ENCODE measurements at places on chromosomes 12 and 14.
A peak's percentile ranks its signal among the peaks of the same experiment; 100 is the strongest.

- no peak for DNase-seq
- no peaks in the 10 kb centered on the region for H3K4me1 ChIP-seq
- H3K4me3 ChIP-seq: no peak overlapping the region
Measured at GRCh38 chr14:101582294-101582693, 21.0 kb downstream of the DIO3 start.

- no peak overlapping the region for H3K27ac ChIP-seq
- DNase-seq: no peak
- H3K4me3 ChIP-seq: no peak overlapping the region
- peaks cover 15% of the 10 kb centered on the region for H3K4me1 ChIP-seq
Measured at GRCh38 chr14:60760644-60761364, 26.2 kb downstream of the MNAT1 start.

- DNase-seq: no peak
- H3K4me3 ChIP-seq: peak overlapping the region; percentile 69
- peaks cover 43% of the 10 kb centered on the region for H3K4me1 ChIP-seq
- no peaks in the 10 kb centered on the region for H3K27me3 ChIP-seq
- H3K36me3 ChIP-seq: no peaks in the 10 kb centered on the region
Measured at GRCh38 chr14:60250257-60251035, 1.4 kb downstream of the PPM1A start.

- no peaks in the 10 kb centered on the region for H3K4me1 ChIP-seq
- no peak for DNase-seq
- no peak overlapping the region for H3K4me3 ChIP-seq
- H3K36me3 ChIP-seq: no peaks in the 10 kb centered on the region
- no peaks in the 10 kb centered on the region for H3K27me3 ChIP-seq
- no peak overlapping the region for H3K27ac ChIP-seq
Measured at GRCh38 chr14:96863327-96863985, 66.3 kb downstream of the VRK1 start.

DNA sequence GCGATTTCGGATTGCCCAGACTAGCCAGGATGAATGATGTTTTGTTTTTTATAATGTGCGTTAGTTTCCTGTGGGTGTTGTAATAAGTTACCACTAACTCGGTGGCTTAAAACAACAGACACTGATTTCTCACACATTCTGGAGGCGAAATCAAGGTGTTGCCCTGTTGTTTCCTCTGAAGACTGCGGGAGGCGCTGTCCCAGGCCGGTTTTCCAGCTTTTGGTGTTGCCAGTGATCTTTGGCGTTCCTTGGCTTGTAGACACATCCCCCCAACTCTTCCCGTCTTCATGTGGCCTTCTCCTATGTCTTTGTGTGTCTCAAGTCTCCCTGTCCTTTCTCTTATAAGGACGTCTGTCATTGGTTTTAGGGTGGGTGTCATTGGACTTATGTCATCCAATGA lies 267.7 kb downstream of the AACS start:
- no peak for DNase-seq
- H3K4me3 ChIP-seq: no peak overlapping the region
- no peaks in the 10 kb centered on the region for H3K27me3 ChIP-seq
- H3K4me1 ChIP-seq: peaks cover 9% of the 10 kb centered on the region
- H3K27ac ChIP-seq: no peak overlapping the region
- H3K36me3 ChIP-seq: no peaks in the 10 kb centered on the region

GRCh38 chr12:28027328-28027727 lies 54.8 kb upstream of the PTHLH start:
- no peak for DNase-seq
- peaks cover 23% of the 10 kb centered on the region for H3K4me1 ChIP-seq
- no peaks in the 10 kb centered on the region for H3K27me3 ChIP-seq
- no peaks in the 10 kb centered on the region for H3K36me3 ChIP-seq
- no peak overlapping the region for H3K4me3 ChIP-seq
- H3K27ac ChIP-seq: no peak overlapping the region

DNA sequence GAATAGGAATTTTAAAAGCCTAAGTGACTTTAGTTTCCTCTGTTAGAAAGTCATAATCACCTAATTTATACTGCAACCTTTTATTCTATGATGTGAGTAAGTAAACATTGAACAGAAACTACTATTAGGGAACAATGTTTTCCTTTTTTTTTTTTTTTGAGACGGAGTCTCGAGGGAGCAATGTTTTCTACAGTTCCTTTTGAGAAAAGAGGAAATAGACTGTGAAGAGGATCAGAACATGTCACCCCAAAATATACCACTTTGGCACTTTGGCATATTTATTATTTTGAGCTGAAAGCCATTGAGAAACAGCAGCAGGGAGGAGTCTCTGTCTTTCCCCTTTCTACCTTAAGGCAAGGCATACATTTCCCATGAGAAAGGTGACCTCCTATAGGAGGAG lies 162.7 kb upstream of the CNOT2 start:
- DNase-seq: no peak
- no peak overlapping the region for H3K4me3 ChIP-seq
- H3K36me3 ChIP-seq: no peaks in the 10 kb centered on the region
- H3K27ac ChIP-seq: no peak overlapping the region
- no peaks in the 10 kb centered on the region for H3K27me3 ChIP-seq
